ENCODE measurements at places on chromosomes 13 and 19.
A peak's percentile ranks its signal among the peaks of the same experiment; 100 is the strongest.

- DNase-seq: no peak
Observed at GRCh38 chr19:3720349-3720917, 12.2 kb downstream of the TJP3 start.

GRCh38 chr13:45807520-45808099, 43.9 kb downstream of the SIAH3 start:
- no peak for DNase-seq

DNA sequence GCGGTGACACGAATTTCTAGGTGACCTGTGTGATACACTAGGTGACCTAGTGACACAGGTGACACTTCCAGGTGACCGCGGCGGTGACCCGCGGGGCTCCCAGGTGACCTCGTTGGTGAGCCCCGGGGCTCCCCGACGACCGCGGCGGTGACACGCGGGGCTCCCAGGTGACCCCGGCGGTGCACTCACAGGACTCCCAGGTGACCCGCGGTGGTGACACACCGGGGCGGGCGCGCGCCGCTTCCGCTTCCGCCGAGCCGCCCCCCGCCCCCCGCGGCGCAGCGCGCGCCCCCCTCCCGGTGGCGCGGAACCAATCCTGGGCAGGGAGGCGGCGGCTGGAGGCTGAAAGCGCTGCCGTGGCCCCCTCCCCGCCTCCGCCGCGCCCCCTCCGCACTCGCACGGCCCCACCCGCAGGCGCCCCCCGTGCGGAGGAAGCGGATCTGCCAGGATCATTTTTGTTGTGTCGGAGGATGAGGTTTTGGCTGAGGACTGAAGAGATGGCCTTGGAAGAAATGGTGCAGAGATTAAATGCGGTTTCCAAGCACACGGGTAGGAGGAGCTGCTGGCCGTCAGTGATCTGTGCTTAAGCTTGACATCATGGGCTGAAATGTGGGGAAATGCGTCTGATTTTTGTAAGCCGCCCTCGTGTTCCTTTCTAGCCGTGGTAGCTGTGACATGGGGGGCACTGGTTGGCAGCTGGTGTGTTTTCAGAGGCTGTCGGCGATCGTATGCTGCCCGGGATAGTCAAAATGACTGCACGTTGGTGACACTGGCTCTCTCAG, at the start of gene MCF2L:
Gene MCF2L, plus strand, starts transcription at position 305 of the 782 bp plus-strand sequence. Its CDS starts 166 bp downstream, at position 471.
- peak; percentile 28 for DNase-seq

GRCh38 chr13:38417727-38418126, 68.1 kb downstream of the UFM1 start:
- DNase-seq: no peak

DNA sequence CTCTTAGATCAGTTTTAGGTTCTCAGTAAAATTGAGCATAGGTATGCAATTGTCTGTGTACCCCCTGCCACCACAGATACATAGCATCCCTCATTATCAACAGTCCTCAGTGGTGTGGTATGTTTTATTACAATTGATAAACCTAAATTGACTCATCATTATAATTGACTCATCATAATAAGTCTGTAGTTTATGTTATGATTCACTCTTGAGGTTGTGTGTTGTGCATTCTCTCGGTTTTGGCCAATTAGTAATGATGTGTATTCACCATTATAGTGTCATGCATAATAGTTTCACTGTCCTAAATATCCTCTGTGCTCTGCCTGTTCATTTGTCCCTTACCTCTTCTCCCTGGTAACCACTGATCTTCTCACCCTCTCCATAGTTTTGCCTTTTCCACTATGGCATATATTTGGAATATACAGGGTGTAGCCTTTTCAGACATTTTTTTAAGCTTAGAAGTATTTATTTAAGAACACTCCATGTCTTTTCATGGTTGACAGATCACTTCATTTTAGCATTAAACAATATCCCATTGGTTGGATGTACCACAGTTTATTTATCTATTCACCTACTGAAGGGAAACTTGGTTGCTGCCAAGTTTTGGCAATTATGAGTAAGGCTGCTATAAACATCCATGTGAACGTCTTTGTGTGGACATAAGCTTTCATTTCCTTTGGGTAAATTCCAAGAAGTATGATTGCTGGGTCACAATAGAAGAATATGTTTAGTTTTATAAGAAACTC, 1620.6 kb upstream of the MIR17HG start:
- DNase-seq: no peak

DNA sequence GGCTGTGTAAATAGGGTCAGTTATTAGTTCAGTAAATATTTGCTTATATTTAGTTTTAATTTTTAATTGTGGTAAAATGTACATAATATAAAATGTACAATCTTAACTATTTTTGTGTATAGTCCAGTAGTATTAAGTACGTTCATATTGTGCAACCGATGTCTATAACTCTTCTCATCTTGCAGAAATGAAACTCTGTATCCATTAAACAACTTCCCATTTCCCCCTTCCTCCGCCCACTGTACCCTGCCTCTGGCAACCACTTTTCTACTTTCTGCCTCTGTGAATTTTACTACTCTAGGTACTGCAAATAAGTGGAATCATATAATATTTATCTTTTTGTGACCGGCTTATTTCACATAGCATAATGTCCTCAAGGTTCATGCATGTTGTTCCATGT, 24.4 kb downstream of the UBAC2 start:
- DNase-seq: no peak

DNA sequence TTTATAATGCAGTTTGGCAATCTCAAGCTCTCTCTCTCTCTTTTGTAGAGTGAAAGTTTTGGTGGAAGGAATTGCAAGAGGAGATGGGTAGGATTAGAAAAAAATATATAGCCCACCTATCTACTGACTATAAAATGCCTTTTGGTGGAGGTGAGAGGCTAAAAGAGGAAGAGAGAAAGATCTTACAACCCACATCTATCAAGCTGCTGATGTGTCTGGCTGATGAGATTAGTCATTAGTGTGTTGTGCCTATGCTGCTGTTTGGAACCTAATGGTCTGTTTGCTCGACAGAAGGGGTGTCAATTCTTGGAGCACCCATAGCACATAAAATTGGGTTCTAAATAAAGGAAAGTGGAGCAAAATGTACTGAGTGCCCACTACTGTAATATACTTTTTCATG, 411.0 kb downstream of the HS6ST3 start:
- no peak for DNase-seq

GRCh38 chr19:44869733-44870470, 21.2 kb upstream of the TOMM40 start:
- no peak for DNase-seq

DNA sequence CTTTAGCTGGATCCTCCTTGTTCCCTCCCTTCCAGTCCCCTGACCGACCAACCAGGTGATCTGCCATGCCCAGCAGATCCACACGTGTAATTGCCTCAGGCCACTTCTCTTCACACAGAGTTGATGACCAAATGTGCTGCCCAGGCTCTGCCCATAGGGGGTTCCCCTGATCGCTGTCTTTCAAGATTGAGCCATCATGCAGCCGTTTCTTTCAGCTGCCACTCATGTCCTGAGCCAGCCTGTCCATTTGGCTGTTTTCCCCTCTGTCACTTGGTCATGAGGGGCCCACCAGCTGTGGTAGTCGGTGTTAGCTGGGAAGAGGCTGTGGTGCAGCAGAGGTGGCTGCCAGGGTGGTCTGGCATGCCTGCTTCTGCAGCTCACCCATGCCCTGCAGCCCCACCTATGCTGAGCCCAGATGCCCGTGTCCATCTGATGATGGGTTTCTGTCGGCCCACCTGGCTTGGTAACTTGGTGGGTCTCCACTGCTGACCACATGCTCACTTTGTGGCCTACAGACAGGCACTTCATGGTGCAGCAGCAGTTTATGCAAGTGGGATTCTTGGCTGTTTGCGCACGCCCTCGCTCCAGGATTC, 35.6 kb upstream of the GPR183 start:
- DNase-seq: no peak

GRCh38 chr13:30038884-30039283, 188.5 kb upstream of the UBL3 start:
- DNase-seq: no peak

- DNase-seq: no peak
Observed at GRCh38 chr19:47742634-47743033, 2.7 kb upstream of the NOP53 start.

- no peak for DNase-seq
Observed at GRCh38 chr19:16380314-16380695, 55.7 kb downstream of the KLF2 start.

GRCh38 chr13:94033098-94033497, 446.4 kb downstream of the DCT start:
- DNase-seq: no peak

GRCh38 chr19:53903055-53903680, 5.9 kb upstream of the CACNG7 start:
- no peak for DNase-seq

DNA sequence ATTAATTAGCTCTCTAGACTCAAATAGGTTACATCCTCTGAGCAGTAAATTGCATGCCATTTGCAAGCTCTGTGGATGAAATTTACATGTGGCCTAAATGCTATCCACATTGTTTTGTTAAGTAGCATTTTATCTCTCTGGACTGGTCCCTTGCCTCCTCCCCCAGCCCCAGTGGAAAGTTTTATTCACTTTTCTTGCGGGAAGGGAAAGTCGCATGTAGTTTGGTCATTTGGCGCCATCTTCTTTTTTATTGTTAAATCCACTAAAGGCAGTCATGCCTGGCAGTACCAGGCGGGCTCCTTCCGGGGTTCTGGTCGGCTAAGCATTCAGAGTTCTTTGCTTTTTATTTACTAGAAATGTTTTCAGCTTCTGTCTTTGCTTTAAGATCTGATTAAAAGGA, 188.7 kb downstream of the TM9SF2 start:
- no peak for DNase-seq

DNA sequence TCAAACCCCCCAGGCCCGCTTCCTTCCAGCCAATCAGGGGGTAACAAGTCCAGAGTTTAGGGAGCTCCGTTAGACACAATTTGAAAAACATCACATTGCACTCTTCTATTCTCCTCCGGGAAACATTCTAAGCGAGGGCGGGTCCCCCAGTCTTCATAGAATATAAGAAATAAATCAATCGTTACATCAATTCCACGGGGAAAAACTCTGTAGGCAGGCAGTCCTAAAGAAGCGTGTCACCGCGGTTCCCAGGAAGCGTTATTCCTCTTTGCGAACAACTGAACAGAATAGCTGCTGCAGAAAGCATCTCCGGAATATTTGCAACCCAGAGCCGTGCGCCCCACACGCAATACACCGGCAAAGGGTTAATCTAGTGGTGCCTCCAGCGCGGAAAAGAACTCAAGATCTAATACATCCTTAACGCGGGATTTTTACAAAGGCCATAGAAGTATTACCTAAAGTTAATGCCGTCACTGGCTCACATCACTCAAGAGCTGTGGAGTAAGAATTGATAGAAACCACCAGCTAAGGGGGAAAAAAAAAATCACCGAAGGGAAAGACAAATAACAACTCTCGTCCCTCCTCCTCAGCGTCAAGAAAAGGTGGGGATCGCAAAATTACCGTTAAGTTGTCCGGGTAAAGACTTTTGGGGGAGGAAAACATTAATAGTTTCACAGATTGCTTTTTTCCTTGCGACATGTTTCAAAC, 65.1 kb downstream of the KCNRG start:
- peak; percentile 15 for DNase-seq

DNA sequence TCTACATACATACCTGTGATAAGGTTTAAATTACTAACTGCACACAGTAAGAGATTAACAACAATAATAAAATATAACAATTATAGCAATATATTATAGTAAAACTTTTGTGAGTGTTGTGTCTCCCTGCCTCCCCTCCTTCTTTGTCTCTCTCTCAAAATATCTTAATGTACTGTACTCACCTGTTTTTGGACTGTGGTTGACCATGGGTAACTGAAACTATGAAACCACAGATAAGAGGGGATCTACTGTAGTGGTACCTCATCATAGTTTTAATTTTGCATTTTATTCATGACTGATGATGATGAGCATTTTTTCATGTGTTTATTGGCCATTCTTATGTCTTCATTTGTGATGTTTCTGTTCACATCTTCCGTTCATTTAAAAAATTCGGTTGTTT, 104.5 kb downstream of the NBEA start:
- DNase-seq: no peak

DNA sequence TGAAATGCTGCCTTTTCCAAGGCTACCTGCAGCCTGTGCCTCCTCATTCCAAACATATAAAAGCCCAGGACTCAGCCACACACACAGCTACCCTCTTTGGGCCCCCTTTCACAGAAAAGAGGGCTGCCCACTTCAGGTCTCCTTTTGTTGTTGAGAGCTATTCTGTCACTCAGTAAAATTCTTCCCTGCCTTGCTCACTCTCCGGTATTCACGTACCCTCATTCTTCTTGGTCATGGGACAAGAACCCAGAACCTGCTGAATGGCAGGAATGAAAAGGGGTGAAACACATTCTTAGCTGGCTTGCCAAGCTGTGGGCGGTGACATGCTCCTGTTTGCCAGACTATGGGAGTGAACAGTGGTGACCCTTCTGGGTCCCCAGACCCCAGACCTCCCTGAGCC, 338.0 kb upstream of the ATXN8OS start:
- no peak for DNase-seq

- DNase-seq: no peak
Observed at GRCh38 chr19:5224480-5224879, 116.1 kb downstream of the PTPRS start.

- DNase-seq: no peak
Observed at GRCh38 chr13:72804301-72804700, 22.4 kb downstream of the PIBF1 start.

DNA sequence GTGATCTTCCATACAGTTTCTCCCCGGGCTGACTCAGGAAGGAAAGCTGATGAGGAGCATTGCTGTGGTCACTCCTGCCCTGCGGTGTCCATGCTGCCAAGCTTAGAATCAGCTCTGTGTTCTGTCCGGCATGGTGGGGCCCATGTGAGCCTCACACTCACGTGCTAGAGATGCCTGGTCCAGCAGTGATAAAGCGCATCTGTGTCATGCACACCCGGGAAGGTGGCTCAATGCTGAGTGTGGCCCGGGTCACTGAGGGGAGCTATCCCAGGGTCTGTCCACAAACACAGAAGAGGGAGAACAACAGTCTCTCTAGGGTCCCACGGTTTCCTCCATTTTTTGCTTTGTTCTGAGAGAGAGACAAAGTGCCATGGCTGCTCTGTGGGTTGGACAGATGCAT, 3.5 kb upstream of the LILRB1 start:
- no peak for DNase-seq

DNA sequence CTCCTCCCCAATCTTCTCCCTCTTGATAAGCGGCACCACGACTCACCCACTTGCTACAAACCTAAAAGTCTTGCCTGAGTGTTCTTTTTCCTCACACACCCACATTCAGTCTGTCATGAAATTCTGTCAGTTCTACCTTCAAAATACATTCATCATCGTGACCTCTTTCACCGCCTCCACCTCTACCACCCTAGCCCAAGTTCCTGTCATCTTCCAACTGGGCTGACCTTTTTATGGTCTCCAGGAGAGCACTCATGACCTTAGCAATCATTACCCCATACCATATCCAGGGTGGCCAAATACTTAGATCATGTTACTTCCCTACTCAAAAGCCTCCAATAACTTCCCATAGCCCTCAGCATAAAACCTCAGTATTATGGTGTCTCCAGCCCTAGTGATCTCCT, 110.4 kb upstream of the TSC22D1 start:
- no peak for DNase-seq

DNA sequence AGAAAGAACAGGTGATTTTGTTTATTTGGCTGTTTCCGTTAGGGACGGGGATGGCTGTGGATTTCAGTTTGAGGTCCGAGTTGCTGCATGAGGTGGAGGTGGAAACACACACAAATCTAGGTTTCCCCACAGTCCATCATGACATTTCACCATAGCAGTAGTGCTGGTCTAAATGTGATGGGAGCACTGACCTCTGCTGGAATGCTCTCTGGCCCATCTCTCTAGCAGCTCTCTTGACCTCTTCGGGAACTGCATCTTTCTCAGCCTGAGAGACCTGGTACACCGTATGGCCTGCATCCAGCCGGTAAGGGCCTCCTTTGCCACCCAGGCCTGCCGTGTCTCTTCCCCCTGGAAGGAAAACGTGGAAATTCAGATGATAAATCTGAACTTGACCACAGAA, 154.0 kb downstream of the RGCC start:
- no peak for DNase-seq

- DNase-seq: no peak
Observed at GRCh38 chr19:8611877-8612806, 1.6 kb upstream of the ADAMTS10 start.
